ENCODE measurements at places on chromosomes 5 and 9.

GRCh38 chr5:6744841-6745705 lies 31.8 kb downstream of the TENT4A start:
- no peak for DNase-seq

GRCh38 chr5:67305913-67306710 lies 109.5 kb upstream of the CD180 start:
- DNase-seq: no peak

DNA sequence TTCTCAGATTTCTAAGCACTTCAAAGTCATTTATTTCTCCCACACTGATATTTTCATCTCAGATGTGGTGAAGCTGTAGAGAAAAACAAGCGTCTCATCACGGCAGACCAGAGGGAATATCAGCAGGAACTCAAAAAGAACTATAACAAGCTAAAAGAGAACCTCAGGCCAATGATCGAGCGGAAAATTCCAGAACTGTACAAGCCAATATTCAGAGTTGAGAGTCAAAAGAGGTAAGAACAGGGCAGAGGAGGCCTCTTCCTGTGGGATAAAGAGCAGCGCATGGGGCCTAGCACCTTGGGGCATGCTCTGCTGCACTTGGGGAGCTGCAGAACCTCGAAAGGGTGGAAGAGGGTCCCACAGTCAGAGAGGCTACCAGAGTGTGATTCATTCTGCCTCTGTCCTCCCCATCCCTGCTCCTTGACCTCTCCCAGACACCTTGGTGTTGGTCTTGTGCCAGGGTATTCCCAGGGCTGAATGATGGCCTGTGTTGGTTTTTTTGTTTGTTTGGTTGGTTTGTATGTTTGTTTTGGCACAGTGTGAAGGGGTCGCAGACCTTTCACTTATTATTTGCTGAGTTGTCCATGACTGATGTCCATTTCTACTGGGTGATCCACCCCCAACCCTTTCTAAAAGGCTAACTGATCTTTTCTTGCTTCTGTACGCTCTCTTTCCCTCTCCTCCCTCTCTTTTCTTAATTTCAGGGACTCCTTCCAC lies 248.9 kb downstream of the DOCK8 start:
- DNase-seq: no peak

DNA sequence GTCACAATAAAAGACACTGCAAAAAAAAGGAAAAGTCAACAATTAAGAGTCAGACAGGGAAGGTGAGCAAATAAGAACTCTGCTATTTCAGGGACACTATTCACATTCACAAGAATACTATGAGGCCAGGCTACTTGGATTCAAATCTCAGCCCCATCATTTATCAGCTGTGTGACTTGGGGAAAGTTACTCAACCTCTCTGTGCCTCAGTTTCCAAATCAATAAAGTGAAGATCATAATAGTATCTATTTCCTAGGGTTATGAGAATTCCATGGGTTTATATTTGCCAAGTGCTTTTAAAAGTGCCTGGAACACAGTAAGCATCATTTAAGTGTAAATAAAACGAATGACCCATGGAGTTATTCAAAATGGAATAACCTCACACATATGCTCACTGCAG lies 56.4 kb downstream of the ALDH7A1 start:
- no peak for DNase-seq

DNA sequence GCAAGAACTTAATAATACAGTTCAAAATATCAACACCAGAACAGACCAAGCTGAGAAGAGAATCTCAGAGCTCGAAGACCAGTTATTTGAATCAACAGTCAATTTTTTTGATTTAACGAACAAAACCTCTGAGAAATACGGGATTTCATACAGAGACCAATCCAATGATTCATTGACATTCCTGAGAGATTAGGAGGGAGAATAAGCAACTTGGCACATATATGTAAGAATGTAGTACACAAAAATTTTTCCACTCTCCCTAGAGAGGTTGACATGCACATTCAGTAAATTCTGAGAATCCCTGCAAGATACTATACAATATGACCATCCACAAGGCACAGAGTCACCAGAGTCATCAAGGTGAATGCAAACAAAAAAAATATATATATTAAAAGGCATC lies 1577.3 kb upstream of the C9orf72 start:
- no peak for DNase-seq

DNA sequence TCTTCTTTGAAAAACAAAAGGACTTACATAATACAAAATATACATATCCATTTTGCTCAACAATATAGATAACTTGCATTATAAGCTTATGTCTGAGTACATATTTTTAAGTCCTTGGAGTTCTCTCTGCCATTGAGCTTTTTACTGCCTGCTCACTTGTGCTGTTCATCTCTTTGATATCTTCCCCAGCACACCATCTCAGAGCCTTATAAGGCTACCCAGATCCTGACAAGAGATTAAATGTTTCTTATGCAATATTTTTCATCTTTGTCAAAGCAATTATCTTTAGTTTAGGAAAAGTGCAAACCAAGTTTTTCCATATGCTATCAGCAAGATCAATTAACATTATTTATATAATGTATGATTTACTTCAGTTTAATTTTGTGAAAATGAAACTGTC lies 60.7 kb upstream of the ITGA1 start:
- no peak for DNase-seq

- DNase-seq: no peak
Observed at GRCh38 chr9:10366171-10366779, 246.5 kb downstream of the PTPRD start.

DNA sequence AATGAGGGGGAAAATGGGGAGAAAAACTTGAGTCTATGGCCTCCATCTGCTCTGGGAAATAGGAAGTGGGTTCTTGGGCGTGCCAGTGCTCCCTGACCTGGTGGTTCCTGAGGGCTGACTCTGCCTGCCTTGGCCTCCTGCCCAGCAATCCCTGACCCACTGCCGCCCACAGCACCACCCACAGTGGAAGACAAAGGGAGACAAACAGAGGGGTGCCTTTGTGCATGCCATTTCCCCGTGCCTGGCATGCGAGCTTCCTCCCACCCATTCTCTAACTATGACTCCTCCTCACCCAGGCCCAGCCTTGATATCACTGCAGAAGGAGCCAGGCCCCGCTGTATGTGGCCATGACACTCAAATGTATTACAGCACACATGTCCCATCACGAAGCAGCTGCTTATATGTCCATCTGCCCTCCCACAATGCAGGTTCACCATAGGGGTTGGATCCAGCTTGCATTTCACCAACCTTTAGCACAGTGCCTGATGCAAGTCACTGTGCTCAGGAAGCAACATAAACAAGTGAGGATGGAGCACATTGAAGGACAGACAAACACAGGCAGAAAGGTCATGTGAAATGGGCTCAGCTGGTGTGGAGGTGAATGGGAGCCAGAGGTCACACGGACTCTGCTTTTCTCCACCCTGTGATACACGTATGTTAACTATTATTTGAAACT lies 84.4 kb downstream of the ADRB2 start:
- DNase-seq: no peak

DNA sequence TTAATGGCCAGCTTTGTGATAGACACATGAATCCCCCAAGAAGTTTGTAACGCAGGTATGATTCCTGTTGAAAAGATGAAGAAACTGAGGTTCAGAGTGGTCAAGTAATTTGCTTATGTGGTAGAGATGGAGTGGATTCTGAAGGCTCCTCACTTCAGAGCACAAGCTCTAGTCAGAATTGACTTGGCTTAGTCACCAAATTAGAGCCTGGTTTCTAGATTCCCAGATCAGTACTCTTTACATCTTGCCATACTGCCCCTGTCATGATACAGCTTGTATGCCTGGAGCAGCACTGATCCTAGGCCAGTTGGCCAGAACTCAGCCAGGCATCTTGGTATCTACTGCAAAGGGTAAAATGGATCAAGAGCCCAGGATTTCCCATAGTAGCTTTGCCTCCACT lies 284.4 kb upstream of the RFX3 start:
- no peak for DNase-seq

DNA sequence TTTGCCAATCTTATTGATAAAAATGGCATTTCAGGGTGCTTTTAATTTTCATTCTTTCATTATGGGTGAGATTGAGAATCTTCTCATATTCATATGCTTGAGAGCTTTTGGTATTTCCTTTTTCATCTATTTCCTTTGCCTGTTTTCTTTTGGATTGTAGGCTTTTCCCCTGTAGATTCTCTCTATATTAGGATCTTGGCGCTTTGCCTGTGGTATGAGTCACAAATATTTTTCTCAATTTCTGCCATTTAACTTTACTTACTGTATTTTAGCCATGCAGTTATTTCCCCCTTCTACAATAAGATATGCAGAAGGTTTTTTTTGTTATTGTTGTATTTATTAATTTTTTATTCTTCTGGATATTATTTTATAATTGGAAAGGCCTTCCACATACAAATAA lies 21.5 kb upstream of the KLF9 start:
- no peak for DNase-seq

DNA sequence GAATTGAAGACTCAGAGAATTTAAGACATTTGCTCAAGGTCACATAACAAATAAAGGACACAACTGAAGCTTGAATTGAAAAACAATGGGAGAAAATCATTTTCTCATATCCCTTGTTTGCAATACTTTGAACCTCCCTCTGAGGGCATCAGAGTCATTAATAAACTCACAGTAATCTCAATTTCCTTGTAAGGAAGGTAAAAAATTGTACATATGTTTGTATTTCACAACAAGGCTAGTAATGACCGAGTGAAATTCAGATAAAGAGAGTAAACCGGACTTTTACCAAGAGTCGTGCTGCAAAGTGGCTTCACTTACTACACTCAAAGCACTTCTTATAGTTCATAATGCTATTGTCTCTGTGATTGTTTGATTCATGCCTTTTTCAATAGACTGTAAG lies 665.0 kb downstream of the NR2F1-AS1 start:
- DNase-seq: no peak

- DNase-seq: no peak
Observed at GRCh38 chr9:125904155-125904851, 157.1 kb downstream of the PBX3 start.

Data from CD4-positive, alpha-beta T cell (primary cell).